ENCODE measurements at places on chromosomes 2 and 18. TPM values are rescaled to one million over a fixed set of nuclear protein-coding genes. Genes with fewer than 3 reads are reported as not detected.

The GAD1 gene
- total RNA-seq = 0.73 TPM

The FAP gene
- not detected for total RNA-seq

The APOB gene
- not detected for total RNA-seq

The XIRP2 gene
- not detected for total RNA-seq

All from A549 treated with CpdA at 1 μM for 4 hours (cell line).